Stimulated activated CD8-positive, alpha-beta memory T cell treated with anti-CD3 and anti-CD28 coated beads, Interleukin-7, amount 100 ng/mL, for 1 hour (primary cell): ENCODE measurements at places on chromosomes 1 and 21.

DNA sequence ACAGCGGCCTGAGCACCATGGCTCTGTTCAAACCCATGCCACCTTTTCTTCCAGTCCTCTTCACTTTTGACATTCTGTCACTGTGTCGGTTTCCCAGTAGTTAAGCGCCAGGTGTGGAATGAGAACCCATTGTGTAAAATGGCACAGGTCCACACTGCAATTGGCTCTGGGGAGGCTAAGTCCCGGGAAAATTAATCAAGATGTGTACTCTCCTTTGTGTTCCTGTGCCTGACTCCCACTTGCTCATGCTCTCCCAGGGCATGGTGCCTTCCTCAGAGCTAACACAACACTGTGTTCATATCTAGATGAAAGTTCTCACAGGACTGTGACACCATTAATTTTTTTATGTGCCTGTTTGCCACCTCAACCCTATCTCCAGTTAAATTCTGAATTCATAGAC lies 59.0 kb upstream of the BTG3 start:
- DNase-seq = no peak

DNA sequence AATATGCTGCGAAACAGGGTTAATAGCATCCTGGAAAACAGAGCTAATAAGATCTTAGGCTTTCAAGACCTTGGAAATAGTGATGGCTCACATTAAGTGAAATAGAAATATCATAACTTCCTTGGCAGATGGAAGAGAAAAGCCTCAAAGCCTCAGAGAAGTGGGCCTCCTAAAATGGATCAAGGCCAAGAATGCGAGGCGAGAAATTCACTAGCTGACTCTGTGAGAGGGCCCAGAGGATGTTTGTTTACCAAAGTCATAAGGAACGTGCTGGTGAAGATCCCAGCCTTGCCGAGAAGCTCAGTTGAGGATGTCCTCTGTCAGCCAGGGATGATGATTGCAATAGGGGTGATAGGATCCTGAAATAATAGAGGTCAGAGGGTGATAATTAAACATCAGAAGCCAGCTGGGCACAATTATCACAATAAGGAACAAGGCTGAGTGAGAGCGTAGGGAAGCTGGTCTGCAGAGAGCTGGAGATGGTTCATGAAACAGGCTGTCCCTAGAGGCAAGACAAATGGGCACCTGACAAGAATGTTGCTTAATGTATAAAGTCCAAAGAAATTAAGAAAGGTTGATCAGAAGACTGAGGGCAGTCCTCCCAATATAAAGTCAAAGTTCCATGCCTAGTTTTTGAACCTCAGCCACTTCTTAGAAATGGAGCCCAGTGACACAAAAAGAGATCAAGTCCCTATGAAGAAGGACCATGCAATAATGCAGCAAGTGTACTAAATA lies 101.7 kb upstream of the COG2 start:
- no peak for DNase-seq

DNA sequence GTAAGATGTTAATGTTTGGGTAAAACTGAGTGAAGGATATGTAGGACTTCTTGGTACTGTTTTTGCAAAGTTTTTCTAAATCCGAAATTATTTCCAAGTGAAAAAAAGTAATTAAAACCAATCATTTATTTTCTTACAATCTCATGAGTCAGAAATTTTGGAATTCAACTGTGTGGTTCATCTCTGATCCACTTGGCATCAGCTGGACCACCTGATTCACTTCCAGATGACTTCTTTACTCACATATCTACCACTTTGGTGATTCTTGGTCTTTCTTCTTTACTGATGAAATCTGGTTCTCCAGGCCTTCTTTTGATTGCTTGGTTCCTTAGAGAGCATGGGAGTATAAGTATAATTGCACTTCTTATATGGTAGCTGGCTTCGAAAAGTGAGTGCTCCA lies 254.9 kb upstream of the CACYBP start:
- DNase-seq = no peak

DNA sequence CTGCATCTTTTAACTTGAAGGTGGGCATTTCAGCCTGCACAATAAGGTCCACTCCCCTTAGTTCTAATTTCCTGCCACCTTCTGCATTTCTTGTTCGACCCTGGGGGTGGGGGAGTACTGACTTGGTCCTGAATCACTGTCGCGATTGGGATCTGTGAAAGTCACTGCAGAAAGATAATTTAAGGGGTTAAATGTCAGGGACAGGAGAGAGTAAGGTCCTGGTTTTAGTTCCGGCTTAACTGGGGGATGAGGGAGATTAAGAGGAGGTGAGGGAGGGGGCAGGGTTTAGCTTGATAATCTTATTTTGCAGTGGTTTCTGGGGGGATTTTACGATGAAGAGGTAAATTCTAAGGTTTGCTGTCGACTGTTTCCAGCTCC lies 128.1 kb downstream of the MRPS6 start:
- DNase-seq = no peak

- no peak for DNase-seq
These were observed 22.0 kb downstream of the CDK18 start for GRCh38 chr1:205526431-205526830.

DNA sequence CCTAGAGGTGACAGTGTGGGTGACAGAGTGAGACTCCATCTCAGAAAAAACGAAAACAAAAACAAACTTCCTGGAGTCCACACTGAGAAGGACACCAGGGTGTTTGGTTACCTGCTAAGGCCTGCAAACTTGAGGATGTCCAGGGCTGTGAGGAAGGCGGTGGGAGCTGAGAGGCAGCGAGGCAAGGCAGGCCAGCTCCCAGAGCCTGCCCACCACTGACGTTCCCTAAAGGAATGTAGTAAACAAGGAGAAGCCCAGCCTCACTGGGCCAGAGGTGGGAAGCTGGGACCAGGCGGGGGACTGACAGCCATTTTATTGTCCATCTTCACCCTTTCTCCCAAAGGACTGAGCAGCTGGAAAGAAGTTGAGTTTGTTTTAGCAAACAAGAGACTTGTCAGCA lies 24.1 kb downstream of the SHISA4 start:
- no peak for DNase-seq

DNA sequence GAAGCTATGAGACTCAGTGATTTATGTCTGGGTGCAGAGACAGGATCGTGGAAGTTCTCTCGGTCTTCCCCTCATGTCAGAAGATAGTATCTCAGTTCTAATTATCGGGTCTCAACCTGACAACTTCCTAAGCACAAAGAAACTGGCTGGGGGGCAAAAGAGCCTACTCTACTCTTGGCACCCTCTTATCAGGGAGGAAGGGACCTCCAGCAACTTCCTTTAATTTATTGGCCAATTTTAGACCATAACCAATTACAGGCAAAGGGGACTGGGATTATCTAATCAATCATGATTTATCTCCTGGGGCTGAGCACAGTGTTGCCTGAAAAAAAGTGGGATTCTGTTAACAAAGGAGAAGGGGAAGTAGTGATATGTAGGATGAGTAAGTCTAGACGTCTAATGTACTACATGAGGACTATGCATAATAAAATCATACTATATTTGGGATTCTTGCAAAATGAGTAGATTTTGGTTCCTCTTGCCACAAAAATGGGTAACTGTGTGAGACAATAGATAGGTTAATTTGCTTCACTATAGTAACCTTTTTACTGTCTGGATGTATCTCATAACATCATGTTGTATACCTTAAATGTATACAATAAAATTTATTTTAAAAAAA lies 98.8 kb downstream of the ZFYVE9 start:
- DNase-seq = no peak

- no peak for DNase-seq
These were observed 1.1 kb downstream of the HTR6 start for GRCh38 chr1:19665496-19666465.

GRCh38 chr1:153375511-153375910 lies at the start of gene S100A12:
Gene S100A12 (minus strand): TSS chr1:153375621. CDS start chr1:153374592, 1,029 bp downstream.
- DNase-seq = no peak

DNA sequence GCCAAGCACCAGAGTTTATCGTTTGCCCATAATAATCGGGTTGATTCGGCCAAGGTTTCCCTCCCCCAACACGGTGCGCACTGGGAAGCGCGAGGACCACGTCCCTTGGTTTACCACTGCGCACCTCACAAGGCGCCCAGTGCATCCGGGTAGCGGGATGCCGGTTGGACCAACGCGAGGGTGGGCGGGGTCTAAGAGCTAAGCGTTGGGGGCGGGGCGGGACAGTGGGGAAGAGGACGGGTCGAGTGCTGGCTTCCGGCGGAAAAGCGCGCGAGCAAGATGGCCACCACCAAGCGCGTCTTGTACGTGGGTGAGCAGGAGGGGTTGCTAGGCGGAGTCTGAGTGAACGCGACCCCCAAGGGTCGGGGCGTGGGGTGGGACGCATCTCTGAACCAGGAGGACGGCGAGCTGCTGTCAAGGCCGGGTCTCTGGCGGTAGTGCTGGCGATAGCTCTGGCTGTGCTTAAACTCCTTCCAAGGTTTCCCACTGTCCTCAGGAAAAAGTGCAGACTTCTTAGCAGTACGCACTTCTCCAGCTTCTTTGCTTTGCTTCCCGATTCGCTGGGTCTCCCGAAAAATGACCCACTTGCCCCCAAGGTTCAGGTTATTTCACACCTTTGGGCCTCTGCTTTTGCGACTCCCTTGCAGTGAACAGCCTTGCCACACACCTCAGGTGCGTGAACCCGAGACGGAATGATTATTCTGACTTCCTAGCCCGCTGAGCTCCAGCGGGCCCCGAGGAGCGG lies at the start of gene PPIE:
Gene PPIE, plus strand, starts transcription at position 261 of the 745 bp plus-strand sequence. Its CDS starts 19 bp downstream, at position 280.
- DNase-seq = peak; percentile 89

GRCh38 chr1:189269011-189269410 lies 1208.7 kb downstream of the BRINP3 start:
- DNase-seq = no peak

GRCh38 chr1:66335125-66335524 lies 198.8 kb upstream of the SGIP1 start:
- DNase-seq = no peak

- peak; percentile 12 for DNase-seq
These were observed 26.0 kb downstream of the MACF1 start for GRCh38 chr1:39230261-39231190.

DNA sequence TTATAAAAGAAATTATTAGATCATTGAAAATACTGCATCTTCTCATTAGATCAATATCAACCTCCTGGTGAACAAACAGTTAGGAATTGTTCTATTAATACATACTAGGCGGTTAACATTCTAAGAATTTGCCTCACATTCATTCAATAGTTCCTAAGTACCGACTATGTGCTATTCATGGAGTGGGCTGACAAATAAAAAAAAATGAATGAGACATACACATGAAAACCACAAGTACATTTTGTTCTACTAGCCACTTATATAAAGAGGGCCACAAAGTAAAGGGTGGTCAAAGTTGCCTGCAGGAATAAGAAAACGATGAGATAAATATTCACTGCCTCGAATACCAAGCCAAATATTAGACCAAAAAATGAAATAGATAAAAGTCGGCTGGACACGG lies 294.4 kb downstream of the SDCCAG8 start:
- DNase-seq = no peak

GRCh38 chr1:241641773-241642592 lies 1.8 kb upstream of the CHML start:
- DNase-seq = no peak

GRCh38 chr1:50774759-50775351 lies 185.2 kb downstream of the FAF1 start:
- no peak for DNase-seq

DNA sequence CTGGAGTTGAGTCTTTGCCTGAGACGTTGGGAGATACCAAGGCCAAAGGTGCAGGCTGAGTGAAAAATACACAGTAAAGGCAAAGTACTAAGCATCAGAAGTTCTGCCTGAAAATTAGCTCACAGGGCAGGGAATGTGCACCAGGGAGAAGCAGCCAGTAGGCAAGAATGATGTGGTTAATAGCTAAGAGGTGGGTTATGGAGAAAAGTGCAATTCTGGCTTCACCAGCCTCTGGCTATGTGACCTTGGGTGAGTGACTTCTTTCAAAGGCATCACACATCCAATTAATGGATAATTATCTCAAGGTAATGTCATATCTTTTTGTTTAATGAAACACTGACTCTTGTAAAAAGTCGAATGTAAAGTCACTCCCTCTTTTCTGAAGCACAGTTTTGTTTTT lies 230.7 kb upstream of the FGGY start:
- DNase-seq = no peak

DNA sequence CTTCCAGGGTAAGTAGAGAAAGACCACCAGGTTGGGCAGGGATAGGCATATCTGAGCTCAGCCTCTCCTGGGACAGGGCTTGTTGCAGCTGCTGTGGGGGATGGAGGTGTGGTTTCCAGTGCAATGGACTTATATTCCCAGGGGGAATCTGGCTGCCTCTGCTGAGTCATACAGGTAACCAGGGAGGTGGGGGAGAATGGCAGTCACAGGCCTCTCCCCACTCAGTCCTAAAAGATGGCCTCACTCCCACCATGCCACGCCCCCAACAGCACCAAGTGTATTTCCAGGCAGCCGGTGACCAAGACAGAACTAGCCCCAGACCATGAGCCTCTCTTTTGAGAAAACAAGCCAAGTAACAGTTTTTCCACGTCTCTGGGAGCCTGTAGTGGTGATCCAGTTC lies 1240.7 kb downstream of the BRINP3 start:
- no peak for DNase-seq

DNA sequence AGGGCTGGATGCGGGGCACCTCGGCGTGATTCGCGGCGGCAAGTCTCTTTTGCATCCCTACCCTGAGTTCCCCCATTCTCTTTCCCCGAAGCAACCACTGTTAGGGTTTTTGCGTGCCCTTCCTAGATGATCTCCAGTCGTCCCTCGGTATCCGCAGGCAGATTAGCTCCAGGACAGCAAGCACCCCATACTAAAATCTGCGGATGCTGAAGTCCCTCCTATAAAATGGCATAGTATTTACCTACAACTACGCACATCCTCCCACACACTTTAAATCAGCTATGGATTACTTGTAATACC lies 22.8 kb upstream of the CFAP126 start:
- no peak for DNase-seq

GRCh38 chr1:3774946-3775489 lies 2.5 kb downstream of the SMIM1 start:
- no peak for DNase-seq

- DNase-seq = no peak
These were observed 180.5 kb upstream of the GORAB start for GRCh38 chr1:170351366-170351946.

DNA sequence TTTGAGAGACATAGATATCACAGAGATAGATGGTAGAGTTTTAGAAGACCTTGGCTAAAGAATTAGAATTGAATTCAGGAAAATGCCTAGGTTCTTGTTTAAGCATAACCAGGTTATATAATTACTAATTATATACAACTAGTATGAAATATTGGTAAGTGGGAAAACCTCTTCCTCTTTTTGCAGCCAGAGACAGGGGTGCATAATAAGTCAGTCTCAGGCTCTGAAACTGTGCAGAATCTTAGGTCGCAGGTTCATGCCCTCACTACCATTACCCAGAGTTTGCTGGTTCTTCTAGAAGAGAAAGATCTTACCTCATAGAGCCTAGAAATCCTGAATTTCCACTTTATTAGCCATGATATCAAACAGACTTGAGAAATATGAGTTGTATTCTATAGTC lies 183.3 kb downstream of the NEK7 start:
- no peak for DNase-seq

- no peak for DNase-seq
These were observed 58.7 kb downstream of the RABGAP1L start for GRCh38 chr1:174217787-174218574.

DNA sequence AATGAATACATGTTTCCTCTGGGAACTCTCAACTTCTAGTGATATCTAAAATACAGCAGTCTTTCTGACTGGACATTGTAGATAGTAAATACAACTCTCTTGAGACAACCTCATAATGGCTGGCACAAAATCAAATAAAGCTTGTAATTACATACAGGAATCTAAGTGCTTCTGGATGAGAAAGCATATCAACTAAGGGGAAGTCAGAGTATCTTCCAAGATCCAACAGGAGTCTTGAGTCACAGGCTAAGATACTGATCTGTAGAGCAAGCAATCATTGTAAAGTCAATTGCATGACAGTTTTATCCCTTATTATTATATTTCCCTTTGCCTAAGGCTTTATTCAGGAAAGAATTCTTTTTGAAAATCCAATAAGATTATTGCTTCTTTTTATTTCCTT lies 249.9 kb downstream of the LRRIQ3 start:
- DNase-seq = no peak
